Fibroblast of skin of abdomen (primary cell): ENCODE measurements at places on chromosomes 5 and 9.

GRCh38 chr9:27765266-27766072 lies 192.2 kb upstream of the C9orf72 start:
- peak; percentile 64 for DNase-seq

DNA sequence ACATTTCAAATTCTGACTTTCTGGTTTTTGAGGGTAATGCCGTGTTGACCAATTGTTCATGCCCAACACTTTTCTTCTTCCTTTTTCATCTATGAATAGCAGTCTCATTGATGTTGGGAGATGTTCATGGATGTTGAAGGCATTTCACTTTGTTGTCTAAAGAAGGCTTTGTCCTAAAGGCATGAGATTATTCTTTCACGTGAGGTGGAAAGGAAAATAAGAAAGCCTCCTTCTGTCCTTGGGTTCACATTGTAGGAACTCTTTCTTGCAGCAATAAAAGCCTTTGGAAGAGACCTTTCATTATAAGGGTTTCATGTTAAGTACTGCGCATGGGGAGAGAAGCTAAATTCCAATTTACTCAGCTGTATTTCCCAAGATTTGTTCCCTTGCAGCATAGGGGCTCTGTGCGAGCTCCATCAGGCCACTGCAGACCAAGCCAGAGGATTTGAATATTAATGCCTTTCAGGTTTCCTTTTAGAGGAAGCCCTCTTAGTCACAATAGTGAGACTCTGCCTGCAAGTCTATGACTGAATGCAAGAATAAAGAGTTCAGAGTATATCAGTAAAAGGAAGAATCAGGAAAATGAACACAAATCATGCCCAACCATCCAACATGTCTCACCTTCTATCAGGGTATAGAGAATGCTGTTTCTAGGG lies 274.6 kb downstream of the TMEM38B start:
- DNase-seq, result no peak

DNA sequence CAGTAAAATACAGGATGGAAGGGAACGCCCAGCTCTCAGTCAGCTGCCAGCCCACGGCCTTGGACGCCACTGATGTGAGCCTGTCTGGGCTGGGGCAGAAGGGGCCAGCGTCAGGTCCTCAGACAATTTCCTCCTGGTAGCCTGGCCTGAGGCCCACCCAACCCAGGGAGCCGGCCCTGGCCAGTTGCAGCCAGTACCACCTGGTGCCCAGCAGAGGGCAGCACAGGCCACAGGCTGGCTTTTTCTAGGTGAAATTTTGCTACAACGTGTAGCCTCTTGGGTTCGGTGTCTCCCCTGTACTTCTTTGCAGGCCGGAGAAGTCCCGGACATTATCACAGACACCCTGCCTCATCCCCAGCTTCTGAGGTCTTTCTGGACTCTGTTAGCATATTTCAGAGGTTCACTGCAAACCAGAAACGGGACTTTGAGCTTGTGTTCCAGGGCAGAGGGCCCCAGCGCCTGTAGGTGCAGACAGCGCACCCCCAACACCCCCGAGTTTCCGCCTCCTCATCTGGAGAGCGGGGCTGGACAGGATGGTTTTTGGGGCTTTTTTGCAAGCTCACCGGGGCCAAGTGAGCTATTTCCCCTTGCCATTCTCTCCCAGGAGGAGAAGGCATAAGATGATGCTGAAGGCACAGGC lies 45.9 kb upstream of the KCNMB1 start:
- peak; percentile 42 for DNase-seq

GRCh38 chr5:218457-219291 lies 554 bp downstream of the SDHA start:
- peak; percentile 21 for DNase-seq

- DNase-seq, result no peak
Measured at GRCh38 chr9:97412626-97413385, 910 bp downstream of the TDRD7 start.

GRCh38 chr5:66230551-66230950 lies 86.5 kb downstream of the SREK1 start:
- no peak for DNase-seq

GRCh38 chr5:81639556-81639955 lies 111.3 kb downstream of the SSBP2 start:
- DNase-seq, result peak; percentile 49

GRCh38 chr5:128111818-128112448 lies 28.4 kb downstream of the SLC12A2 start:
- DNase-seq, result peak; percentile 80

- no peak for DNase-seq
Measured at GRCh38 chr9:98807070-98807813, at the start of gene GALNT12. GALNT12 (plus strand) TSS chr9:98807670; CDS start chr9:98807699, 29 bp downstream.

GRCh38 chr9:99058964-99059921 lies 45.7 kb upstream of the TGFBR1 start:
- no peak for DNase-seq

DNA sequence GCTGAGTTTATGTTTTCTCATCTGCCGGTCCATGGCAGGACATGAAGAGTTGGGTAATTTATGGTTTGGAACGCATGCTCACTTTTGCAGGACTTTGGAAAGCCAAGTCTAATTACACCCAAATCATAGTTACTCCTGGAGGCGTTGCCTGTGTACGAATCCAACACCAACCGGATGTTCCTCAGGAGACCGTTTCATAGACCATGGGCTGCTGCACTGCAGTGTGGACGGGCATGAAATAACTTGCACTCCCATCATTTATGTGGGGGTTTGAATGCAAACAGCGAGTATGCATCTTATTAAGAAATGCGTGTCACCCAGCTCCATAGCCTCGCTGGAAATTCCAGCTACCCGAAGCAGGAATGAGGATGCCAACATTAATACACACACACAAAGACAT lies 96.1 kb upstream of the IRX2 start:
- DNase-seq, result no peak

GRCh38 chr9:84583866-84584265 lies 85.7 kb upstream of the NTRK2 start:
- DNase-seq, result no peak

- DNase-seq, result no peak
Measured at GRCh38 chr5:53338971-53339370, 141.5 kb upstream of the FST start.

DNA sequence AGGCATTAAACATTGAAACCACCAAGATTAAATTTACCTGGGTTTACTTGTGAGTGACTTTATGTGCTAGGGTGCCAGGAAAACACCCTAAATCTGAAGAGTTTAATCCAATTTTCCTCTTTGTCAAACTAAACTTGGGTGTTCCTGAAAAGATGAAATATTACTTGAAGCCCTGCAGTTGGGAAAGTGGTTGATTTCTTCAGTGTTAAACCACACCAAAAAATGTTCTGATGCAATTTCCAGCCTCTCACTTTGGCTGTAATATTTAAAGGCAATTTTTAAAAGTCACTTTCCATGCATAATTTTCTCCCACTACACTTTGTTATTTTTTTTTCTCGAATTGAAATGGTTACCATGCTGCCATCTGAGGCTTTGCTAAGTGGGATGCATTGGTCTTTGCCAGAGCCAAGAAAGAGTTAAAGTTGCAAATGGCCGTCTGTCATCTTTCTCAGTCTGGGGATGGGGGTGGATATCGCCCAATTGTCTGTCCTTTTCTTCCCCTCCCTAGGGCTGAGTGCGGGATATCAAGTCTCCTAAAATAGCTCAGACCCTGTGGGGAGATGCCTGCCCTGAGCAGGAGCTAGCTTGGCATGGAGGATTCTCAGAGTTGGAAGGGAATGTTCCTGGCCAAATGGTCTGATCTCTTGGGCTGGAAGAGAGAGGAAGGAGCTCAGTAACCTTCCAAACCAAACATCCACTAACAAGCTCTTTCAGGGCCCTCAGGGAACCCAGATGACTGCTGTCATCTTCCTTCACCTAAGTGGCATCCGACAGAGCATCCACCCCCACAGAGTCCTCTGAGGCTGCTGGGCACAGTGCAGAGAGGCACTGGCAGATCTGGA lies 13.6 kb upstream of the SHB start:
- DNase-seq, result no peak

DNA sequence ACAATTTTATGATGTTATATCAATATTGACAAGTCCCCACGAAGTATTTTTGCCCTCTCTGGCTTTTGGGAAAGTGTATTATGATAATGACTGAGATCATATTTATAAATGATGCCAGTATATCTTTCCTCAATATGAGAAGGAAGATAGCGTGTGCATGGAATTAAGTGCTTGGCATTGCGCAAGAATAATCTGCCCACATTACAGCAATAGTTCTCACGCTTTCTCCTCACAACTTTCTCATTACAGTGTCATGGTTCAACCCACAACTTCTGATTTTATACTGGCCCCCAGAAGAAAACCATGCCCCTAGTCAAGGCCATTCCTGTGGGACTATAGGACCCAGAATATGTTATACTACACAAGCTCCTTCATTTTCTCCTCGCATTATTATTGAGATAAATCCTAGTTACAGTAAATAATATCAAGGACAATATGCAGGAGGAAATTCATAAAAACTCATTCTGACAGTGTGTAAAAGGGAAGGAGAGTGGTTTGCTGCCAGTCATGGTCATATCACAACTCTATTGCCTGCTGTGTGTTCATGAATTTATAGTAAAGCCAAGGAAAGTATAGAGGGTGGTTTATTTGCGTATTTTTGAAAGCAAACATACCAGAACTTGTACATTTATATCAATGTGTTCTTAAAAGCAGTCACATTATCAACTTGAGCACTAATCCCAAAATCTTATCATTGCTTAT lies 114.1 kb downstream of the PIK3R1 start:
- DNase-seq, result no peak

GRCh38 chr9:124038239-124038638 lies 26.7 kb downstream of the LHX2 start:
- no peak for DNase-seq

DNA sequence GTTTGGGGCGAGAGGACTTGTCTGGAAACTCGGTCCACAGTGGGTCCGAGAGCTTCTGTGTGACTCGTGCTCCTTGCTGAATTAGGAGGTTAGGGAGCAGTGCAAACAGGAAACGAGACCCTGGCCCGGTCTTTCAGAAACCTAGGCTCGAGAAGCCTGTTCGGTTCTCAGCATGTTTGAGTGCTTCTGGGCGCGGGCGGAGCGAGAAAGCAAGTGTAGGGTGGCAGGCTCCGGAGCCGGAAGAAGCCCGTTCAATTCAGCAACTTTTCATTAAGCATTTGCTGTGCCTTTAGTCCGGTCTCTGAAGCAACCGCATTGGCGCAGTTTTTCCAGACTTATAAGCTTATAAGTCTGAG lies 547 bp downstream of the CLTA start:
- DNase-seq, result no peak

- no peak for DNase-seq
Measured at GRCh38 chr9:2473681-2474080, 147.9 kb upstream of the VLDLR start.

DNA sequence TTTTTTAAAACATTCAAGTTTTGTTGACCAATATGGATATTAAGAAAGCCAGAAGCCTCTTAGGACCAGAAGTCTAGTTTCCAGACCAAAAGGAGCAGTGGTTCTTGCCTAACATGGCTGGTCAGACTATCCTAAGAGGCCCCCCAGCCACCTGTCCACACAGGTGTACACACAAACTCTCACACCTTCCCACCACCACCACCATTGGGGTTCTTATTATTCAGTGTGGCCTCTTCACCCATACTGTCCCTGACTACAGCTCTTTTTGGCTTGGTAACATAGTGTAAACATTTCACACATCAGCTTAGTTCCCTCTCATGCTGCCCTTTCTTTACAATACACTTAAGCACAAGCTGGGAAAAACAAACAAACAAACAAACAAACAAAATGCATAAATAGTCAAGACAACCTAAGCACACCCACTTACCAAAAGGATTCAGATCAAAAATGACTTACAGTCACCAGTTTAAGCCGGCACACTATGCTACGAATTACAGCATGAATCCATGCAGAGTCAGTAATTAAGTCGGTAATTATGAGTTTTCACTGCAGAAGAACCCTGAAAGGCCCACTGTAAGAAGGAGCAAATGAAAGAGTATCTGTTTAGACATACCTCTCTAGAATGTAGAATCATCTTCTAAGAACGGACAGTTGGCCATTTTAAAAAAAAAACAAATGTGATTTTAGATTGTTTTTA lies 9.5 kb downstream of the LHFPL2 start:
- no peak for DNase-seq

- no peak for DNase-seq
Measured at GRCh38 chr9:15227491-15227890, 79.5 kb downstream of the TTC39B start.

DNA sequence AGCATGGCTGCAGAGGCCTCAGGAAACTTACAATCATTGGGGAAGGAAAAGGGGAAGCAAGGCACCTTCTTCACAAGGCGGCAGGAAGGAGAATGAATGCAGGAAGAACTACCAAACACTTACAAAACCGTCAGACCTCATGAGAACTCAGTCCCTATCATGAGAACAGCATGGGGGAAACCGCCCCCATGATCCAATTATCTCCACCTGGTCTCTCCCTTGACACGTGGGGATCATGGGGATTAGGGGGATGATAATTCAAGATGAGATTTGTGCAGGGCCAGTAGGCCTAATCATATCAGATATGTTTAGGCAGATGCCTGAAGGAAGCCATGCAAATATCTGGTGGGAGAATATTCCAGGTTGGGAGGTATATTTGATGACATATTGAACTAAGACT lies 1176.4 kb upstream of the CDH18 start:
- no peak for DNase-seq

DNA sequence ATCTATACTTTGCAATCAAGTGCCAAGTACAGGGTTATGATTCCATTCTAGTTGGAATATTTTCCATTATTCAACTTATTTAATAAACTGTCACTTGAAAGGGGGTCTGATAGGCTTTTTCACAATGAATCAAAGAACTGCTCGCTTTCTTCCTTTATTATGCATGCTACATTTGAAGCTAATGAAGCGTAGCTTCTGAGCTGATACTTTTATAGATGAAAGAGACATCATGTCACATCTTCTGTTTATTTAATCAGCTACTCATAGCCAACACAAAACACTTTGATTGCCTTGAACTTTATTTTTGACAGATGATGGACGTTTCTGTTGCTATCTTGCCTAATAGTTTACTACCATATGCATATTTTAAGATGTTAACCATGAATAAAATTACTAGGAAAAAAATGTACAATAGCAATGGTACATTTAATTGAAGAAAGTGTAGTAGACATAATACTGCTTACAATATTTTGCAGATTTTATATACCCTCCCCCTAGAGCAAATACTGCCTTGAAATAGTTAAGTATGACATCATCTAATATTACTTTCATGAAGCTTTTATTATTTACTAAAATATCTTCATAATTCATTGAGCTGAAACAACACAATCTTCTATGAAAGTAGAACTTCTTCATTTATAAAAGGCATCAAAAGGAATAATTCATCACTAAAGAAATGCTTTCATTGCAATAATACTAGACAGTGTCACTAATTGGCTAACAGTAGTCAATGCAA lies 529.3 kb upstream of the TYRP1 start:
- no peak for DNase-seq

DNA sequence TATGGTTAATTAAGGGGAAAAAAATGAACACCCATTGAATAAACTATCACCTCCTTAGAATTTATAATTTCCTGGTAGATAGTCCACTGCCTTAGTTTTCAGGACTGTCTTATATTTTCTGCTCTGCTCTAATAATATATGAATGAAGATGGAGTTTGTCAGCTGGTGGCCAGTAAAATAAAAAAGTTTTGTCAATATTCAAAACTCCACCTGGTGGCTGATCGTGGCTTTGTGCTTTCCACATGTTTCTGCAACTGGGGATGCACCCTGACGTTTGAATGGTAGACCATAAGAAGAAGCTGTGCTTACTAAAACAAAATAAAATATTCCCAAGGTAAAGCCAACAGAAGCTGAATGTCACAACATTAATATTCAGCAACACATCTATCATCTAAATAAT lies 286.6 kb upstream of the IZUMO3 start:
- DNase-seq, result no peak

- peak; percentile 87 for DNase-seq
Measured at GRCh38 chr5:97735209-97735608, 552.2 kb upstream of the RIOK2 start.
